Activated CD8-positive, alpha-beta T cell treated with anti-CD3 and anti-CD28 coated beads, Interleukin-2, amount 10 ng/mL, durations not matched to agents 7 days and 5 days (primary cell): ENCODE measurements at places on chromosomes 3 and 15.

DNA sequence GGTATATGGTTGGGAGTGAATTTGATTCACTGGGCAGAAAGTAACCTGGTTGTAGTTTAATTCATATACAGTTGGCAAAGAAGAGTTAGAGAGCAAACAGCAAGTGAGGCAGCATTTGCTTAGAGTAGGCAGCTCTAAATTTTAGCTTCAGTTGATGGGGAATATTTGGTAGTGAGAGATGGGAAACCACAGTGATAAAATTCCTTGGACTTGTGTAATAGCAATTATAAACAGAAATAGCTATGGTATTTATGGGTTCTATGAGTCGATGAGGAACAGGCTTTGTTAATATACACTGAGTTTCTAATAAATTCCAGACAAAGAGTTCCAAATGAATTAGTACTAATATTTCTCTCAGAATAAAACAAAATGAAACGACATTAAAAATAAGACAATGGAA, 894.0 kb downstream of the ROBO2 start:
- no peak overlapping the region for H3K4me3 ChIP-seq
- H3K27ac ChIP-seq = no peak overlapping the region
- no peaks in the 10 kb centered on the region for H3K36me3 ChIP-seq
- DNase-seq = no peak
- no peaks in the 10 kb centered on the region for H3K4me1 ChIP-seq

GRCh38 chr15:78933823-78934654, 10.8 kb downstream of the CTSH start:
- H3K4me1 ChIP-seq = peaks cover 29% of the 10 kb centered on the region
- no peak for DNase-seq
- no peak overlapping the region for H3K27ac ChIP-seq

DNA sequence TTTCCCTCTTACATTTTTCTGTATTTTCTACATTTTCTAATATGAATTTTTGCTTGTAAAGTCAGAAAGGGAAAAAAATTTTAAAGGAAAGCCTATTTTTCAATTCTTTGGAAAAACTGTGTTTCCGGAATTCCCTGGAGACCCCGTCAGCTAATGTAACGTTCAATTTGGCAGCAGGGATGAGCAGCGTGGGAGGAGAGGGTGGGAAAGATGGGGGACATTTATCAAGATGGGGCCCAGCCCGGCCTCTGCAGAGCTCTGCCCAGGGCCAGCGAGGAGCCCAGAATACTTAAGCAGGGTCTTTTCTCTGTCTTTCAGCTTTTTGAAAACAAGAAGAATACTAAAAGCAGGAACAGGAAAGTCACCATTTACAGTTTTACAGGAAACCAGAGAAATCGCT, 129.0 kb downstream of the LRRK1 start:
- peaks cover 2% of the 10 kb centered on the region for H3K27me3 ChIP-seq
- H3K36me3 ChIP-seq = no peaks in the 10 kb centered on the region
- H3K4me3 ChIP-seq = no peak overlapping the region

- H3K4me3 ChIP-seq = no peak overlapping the region
- no peaks in the 10 kb centered on the region for H3K4me1 ChIP-seq
- H3K27ac ChIP-seq = no peak overlapping the region
- peaks cover 40% of the 10 kb centered on the region for H3K27me3 ChIP-seq
Observed at GRCh38 chr15:39417366-39418134, 163.3 kb upstream of the THBS1 start.

DNA sequence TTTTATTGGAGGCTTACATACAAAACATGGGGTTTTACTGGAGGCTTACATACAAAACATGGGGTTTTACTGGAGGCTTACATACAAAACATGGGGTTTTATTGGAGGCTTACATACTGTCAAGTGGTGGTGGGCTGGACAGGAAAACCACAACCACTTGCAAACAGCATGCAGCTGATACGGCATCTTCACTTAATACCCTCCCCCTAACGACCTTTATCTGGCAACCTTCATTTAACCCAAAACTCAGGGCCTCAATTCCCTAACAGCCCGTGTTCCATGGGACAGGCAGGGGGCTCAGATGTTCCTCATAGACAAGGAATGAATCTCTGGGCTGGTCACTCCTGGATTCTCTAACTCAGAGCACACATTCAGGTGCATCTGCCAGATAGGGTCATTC, 137.1 kb downstream of the CD47 start:
- H3K27me3 ChIP-seq = peaks cover 6% of the 10 kb centered on the region
- H3K36me3 ChIP-seq = no peaks in the 10 kb centered on the region
- H3K4me1 ChIP-seq = peaks cover 27% of the 10 kb centered on the region
- no peak for DNase-seq
- no peak overlapping the region for H3K27ac ChIP-seq
